Esophagus squamous epithelium (tissue), 5 donors: ENCODE measurements at places on chromosomes 2 and 18.

DNA sequence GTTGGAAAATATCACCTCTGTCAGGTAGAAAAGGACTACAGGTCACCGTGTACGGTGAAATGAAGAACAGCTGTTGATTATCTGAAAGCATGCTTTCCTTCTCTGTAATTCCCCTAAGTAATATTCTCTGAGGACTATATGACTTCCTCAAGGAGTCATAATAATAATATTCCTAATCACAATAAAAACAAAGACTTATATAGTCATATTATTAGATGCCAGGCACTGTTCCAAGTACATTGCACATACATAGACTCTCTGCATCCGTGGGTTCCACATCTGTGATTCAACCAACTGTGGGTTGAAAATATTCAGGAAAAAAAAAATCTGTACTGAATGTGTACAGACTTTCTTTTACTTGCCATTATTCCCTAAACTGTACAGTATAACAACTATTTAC, 512.4 kb upstream of the ID2 start:
- DNase-seq: no peak

DNA sequence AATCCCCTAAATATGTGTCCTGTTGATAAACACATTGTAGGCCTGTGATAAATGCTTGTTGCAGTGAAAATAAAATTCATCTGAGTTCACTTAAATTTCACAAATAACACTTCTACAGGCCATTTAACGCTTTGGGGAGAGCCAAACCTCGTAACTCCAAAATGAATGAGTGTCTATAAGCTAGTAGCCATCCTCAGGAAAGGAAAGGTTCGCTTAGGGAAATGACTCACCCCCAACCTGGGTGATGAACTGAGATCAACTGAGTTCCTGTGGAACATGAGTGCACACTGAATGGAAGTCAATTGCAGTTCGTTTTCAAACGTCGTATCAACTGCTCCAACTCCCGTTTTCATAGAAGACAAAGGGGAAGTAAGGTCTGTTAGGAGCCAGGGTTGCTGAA, 527.6 kb upstream of the ID2 start:
- no peak for DNase-seq

- DNase-seq: no peak
Measured at GRCh38 chr2:240435948-240436682, 652 bp downstream of the GPC1 start.

DNA sequence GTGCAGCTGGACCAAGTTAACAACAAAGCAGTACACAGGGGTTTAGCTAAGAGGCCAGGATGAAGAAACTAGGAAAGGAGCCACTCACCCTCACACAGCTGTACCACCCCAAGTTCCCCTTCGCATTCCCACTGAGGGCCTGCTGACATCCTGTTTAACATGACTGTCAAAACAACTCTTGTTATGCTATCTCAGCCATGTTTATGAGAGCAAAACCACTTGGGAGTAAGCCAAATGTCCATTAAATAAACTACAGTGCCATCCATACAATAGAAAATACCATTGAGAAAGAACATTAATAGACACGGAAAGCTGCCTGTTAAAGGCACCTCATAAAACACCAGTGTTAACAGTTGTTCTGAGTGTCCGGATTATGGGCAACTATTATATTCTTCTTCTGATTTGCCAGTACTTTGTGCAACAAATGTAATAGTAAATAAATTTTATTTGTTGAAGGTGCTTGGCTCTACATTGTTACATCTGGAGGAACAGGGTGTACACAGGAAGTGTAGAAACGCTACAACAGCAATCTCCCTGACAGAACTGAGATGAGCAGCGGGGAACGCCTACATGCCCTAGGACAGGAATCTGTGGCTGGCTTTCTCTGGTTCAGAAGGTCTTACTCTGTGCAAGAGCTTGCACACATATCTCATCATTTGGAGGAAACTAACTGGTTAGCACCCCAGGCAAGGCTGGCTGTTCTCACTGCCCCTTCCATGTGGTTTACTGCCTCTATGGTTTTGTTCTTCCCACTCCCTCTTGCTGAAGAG, 85.6 kb downstream of the EHD3 start:
- DNase-seq: no peak

- DNase-seq: no peak
Measured at GRCh38 chr2:39289609-39290008, 45.8 kb upstream of the CDKL4 start.

DNA sequence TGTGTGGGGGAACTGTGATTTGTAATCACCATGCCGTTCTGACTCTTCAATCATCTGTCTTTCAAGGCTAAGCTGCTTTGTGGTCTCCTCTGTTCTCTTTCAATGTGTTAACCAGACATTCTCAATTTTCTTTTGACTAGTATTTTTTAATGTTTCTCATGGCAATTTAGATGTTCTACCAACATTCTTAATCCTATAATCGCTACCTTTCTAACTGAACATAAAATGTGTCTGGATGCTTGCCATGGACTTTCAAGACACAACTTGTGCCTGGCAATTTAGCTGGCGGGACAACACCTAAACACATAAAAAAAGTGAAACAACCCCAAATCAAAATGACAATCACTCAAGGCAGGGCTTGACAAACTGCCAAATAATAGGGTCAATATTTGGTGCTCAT, 135.0 kb upstream of the ACKR3 start:
- no peak for DNase-seq

DNA sequence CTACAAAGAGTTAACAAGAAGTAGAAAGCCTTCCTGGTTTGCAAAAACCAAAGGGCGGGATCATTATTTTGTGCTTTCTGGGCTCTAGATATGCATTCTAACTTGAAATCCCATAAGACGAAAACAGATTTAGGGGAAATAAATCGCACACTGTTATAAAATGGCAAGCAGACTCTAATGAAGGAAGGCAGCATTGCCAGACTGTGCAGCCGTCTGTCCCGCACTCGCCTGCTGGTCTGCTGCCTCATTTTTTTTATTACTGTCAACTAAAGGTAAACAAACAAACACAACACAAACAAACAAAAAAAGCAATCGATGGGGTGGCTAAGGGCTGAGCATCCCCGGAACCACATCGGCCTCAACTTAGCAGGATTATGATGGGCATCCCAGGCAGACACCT, 24.4 kb downstream of the ZNF521 start:
- no peak for DNase-seq

GRCh38 chr18:58515175-58515775, 113.6 kb downstream of the ALPK2 start:
- DNase-seq: no peak

DNA sequence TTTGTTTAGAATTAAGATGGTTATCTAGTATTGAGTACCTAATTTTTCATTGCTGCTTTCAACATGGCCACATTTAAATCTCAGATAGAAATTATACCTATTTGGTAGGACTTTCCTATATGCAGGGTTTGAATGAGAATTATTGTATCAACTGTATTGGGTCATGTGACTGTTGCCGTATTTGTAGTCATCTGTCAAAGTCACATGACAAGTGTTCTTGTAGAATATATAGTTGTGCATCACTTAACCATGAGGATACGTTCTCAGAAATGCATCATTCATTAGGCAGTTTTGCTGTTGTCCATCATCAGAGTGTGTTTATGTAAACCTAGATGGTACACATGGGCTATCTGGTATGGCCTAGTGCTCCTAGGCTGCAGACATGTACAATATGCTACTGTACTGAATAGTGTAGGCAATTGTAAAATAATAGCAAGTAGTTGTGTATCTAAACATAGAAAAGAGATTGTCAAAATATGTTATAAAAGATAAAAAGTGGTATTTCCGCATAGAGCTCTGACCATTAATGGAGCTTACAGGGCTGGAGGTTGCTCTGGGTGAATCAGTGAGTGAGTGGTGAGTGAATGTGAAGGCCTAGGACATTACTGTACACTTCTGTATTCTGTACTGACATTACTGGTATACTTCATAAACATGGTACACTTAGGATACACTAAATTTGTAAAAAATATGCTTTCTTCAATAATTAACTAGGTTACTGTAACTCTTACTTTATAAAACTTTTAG, 123.7 kb downstream of the MAP4K4 start:
- DNase-seq: no peak

GRCh38 chr2:54394392-54394791, 61.7 kb upstream of the SPTBN1 start:
- no peak for DNase-seq

GRCh38 chr2:70995426-70995729, 705 bp upstream of the TEX261 start:
- DNase-seq: no peak

DNA sequence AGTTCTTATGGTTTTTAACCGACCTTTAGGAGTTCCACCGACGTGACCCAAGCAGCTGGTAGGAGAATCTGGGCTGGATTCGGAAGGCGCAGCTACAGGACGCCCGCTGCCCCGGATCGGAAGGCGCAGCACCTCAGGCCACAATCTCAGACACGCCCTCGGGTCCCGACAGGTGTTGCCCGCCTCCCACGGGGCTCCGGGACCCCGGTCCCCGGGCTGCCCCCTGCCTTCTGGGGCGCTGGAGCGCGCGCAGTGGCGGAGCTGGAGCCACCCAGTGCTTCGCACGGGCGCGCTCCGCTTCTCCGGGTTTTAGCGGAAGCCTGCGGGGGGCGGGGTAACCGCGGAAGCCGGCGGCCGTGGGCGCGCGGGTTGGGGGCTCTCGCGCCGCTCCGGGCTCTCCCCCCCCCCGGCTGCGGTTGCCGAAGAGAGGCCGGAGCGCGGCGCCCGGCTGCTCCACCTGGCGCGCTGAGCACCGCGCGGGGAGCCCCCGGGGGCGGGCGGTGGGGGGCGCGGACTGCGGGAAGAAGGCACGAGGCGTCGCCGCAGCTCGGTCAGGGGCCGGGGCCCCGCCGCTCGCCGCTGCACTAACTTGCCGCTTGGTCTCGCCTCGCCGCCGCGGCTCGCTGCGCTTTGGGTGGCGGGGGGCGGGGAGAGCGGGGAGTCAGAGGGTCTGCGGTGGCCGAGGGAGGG, 718.8 kb downstream of the DPP10 start:
- DNase-seq: no peak
